Adrenal gland (tissue), 19 donors: ENCODE measurements at places on chromosomes 1 and 21. TPM values are rescaled to one million over a fixed set of nuclear protein-coding genes. Genes with fewer than 3 reads are reported as not detected.

- H3K4me3 ChIP-seq = no peak overlapping the region
- no peaks in the 10 kb centered on the region for H3K36me3 ChIP-seq
- H3K4me1 ChIP-seq = peaks cover 9% of the 10 kb centered on the region
- no peaks in the 10 kb centered on the region for H3K27me3 ChIP-seq
- no peak overlapping the region for H3K27ac ChIP-seq
- peak; percentile 38 for DNase-seq
These were observed 110.8 kb downstream of the LACTBL1 start for GRCh38 chr1:22861764-22862440.

- H3K36me3 ChIP-seq = no peaks in the 10 kb centered on the region
- DNase-seq = no peak
- H3K4me1 ChIP-seq = peaks cover 10% of the 10 kb centered on the region
- no peak overlapping the region for H3K27ac ChIP-seq
- H3K4me3 ChIP-seq = no peak overlapping the region
These were observed 52.6 kb upstream of the LYST start for GRCh38 chr1:235919127-235919832.

DNA sequence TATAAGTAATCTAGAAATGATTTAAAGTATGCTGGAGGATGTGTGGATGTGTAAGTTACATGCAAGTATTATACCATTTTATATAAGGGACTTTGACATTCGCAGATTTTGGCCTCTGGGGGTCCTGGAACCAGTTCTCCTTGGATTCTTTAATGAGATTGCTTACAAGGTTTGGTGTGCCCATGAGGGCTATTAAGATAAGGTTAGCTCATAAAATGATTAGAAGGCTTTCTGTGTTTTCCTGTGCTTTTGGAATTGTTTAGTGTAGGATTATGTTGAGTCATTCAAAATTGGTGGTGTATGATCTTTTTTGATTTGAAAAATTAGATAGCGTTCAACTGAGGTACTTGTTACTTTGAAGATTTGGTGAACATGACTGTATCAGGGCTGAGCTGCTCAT, 5.6 kb downstream of the USP25 start:
- DNase-seq = no peak
- H3K27ac ChIP-seq = no peak overlapping the region
- peaks cover 59% of the 10 kb centered on the region for H3K4me1 ChIP-seq
- no peaks in the 10 kb centered on the region for H3K27me3 ChIP-seq

DNA sequence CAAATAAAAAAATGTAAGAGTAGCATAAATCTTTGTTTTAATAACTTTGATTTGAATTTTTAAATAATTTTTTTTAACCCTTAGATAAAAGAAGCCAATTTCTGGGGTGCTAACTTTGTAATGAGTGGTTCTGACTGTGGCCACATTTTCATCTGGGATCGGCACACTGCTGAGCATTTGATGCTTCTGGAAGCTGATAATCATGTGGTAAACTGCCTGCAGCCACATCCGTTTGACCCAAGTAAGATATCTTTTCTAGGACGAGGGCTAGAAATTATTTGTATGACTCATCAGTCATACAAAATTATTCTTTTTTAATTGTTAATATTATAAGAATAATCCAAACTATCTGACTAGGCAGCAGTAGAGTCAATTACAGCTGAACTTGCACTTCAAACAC, 71.2 kb downstream of the GPR161 start:
- H3K27ac ChIP-seq = no peak overlapping the region
- no peaks in the 10 kb centered on the region for H3K36me3 ChIP-seq
- no peaks in the 10 kb centered on the region for H3K4me1 ChIP-seq
- no peak for DNase-seq

DNA sequence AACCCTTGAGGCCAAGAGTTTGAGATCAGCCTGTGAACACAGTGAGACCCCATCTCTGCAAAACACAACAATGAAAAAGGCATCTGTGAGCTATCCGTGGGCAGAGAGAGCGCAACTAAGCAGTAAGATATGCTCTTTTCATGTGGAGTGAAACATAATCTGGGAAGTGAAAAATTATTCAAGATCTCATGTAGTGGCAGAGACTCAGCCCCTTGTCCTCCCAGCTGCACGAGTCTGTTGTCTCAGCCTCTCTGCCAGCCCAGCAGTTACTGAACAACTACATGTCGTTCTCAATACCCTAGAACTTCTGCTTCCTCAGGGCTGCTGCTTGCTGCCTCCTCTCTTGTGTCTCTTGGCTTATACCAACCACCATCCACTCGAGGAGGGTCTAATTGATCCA, 61.3 kb upstream of the WDR26 start:
- no peak overlapping the region for H3K4me3 ChIP-seq
- no peak for DNase-seq
- H3K27ac ChIP-seq = no peak overlapping the region
- H3K27me3 ChIP-seq = no peaks in the 10 kb centered on the region

The TNFRSF25 gene
- 10.6 TPM for total RNA-seq

- peaks cover 13% of the 10 kb centered on the region for H3K4me1 ChIP-seq
- H3K27ac ChIP-seq = no peak overlapping the region
- H3K27me3 ChIP-seq = no peaks in the 10 kb centered on the region
- DNase-seq = no peak
These were observed 35.3 kb upstream of the NFIA start for GRCh38 chr1:61047061-61047460.

The SYCP1 gene
- not detected for total RNA-seq

The RGS8 gene
- 1.2 TPM for total RNA-seq

The ZNF644 gene
- 44.0 TPM for total RNA-seq

The UBE4B gene
- 34.5 TPM for total RNA-seq

DNA sequence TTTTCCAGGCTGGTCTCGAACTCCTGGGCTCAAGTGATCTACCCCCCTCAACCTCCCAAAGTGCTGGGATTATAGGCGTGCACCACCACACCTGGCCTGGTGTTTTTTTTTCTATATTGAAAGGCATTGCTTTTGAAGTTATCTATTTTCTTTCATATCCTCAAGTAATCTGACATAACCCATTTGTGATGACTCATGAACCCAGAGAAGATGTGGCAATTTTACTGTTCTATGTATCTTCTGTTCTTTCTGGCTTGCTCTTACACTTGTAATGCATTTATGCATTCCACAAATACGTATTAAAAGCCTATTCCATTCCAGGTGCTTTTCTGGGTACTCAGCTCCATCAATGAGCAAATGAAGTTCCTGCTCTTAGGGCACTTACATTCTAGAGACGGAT, 29.9 kb upstream of the ERRFI1 start:
- H3K27me3 ChIP-seq = no peaks in the 10 kb centered on the region
- H3K4me1 ChIP-seq = no peaks in the 10 kb centered on the region
- no peak overlapping the region for H3K4me3 ChIP-seq
- H3K27ac ChIP-seq = no peak overlapping the region
- no peak for DNase-seq
- H3K36me3 ChIP-seq = no peaks in the 10 kb centered on the region

DNA sequence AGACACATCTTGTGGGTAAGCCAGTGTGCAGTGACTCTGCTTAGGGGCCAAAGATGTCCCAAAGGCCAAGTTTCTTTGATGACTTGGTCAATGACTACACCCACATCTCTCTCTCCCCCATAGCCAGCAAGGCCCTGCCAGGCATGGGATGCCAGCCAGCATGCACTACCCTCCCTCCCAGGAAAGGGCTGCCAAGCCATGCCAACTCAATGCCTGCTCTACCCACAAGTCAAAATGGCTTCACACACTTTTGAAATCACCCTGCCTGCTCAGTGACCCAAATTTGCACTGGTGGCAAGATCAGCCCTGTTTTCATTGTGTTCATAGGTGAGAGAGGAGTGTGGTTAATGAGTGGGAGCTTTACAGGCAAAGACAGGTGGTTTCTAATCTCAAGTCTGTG, 112.5 kb downstream of the MATN1 start:
- no peaks in the 10 kb centered on the region for H3K36me3 ChIP-seq
- no peaks in the 10 kb centered on the region for H3K27me3 ChIP-seq
- no peaks in the 10 kb centered on the region for H3K4me1 ChIP-seq
- H3K27ac ChIP-seq = no peak overlapping the region

GRCh38 chr1:6209661-6210580, 4.0 kb downstream of the RNF207 start:
- no peak for DNase-seq
- H3K27me3 ChIP-seq = no peaks in the 10 kb centered on the region
- peaks cover 30% of the 10 kb centered on the region for H3K4me1 ChIP-seq
- peak overlapping the region; percentile 63 for H3K27ac ChIP-seq

GRCh38 chr1:31095298-31095981, 29.9 kb upstream of the PUM1 start:
- H3K36me3 ChIP-seq = no peaks in the 10 kb centered on the region
- H3K4me3 ChIP-seq = no peak overlapping the region
- no peaks in the 10 kb centered on the region for H3K27me3 ChIP-seq
- H3K27ac ChIP-seq = no peak overlapping the region
- no peaks in the 10 kb centered on the region for H3K4me1 ChIP-seq

GRCh38 chr1:199029401-199029800, 390.6 kb downstream of the PTPRC start:
- H3K36me3 ChIP-seq = no peaks in the 10 kb centered on the region
- no peaks in the 10 kb centered on the region for H3K4me1 ChIP-seq
- H3K27ac ChIP-seq = no peak overlapping the region
- H3K27me3 ChIP-seq = no peaks in the 10 kb centered on the region
- no peak overlapping the region for H3K4me3 ChIP-seq

DNA sequence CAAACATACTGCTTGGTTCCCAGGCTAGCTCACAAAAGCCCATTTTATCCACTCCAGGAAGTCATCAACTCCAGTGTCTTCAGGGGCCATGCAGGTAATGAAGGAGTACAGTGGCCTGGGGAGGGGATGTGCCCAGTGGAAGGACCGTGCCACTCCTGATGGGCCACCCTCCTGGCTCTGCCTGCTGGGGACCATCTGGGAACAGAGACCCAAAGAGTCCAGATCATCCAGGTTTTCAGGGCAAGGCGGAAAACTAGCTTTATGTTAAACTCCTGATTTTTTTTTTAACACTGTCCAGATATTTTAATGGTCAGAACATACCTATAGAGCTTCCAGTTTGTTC, 75.6 kb downstream of the CD46 start:
- no peaks in the 10 kb centered on the region for H3K36me3 ChIP-seq
- H3K27me3 ChIP-seq = no peaks in the 10 kb centered on the region
- peaks cover 63% of the 10 kb centered on the region for H3K4me1 ChIP-seq
- DNase-seq = no peak
- H3K27ac ChIP-seq = no peak overlapping the region
- no peak overlapping the region for H3K4me3 ChIP-seq

The NBPF10 gene
- 0.69 TPM for total RNA-seq

The FTCD gene
- 5.2 TPM for total RNA-seq

The PDE9A gene
- total RNA-seq = 24.1 TPM

The OR10J1 gene
- total RNA-seq = not detected

The BATF3 gene
- 2.2 TPM for total RNA-seq

The SELENBP1 gene
- total RNA-seq = 13.3 TPM

The LRP8 gene
- 2.6 TPM for total RNA-seq

DNA sequence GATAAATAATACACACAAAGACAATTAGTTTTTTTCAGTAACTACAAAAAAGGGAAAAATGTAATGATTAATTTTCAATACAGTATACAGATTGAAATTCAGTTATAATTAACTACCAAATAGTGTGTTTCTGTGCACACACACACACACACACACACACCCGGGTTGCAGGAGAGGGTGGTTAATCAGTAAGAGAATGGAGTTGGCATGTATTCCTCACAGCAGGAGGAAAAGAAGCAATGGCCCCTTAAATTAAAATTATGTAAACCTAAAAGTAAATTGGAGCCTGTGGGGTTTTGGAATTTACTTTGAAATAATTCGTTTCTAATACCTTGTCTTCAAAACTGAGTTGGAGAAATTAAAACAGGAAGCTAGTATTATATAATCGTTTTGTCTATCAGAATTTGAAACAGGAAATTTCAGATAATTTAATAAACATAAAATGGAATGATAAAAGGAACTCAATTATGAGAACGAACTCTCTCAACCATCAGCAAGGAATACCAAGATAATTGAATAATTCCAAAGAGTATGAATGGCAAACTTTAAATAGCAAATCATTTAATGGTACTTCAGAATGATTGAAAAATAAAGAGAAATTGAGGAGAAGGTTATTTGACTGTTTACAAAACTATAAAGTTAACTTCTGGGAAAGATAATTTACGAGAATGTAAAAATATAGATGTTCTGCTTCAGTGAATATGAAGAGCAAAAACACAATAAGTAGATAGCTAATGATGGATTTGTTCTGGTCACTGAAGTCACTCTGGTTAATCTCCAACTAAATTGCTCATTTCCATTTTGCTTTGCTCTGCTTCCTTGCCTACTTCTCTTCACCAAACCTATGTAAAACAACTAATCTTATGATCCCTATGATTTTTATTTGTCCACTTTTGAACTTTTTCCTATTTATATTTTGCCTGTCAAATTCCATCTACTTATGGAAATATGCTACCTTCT, 547.9 kb upstream of the ZP4 start:
- no peaks in the 10 kb centered on the region for H3K4me1 ChIP-seq
- H3K27me3 ChIP-seq = no peaks in the 10 kb centered on the region
- H3K27ac ChIP-seq = no peak overlapping the region

GRCh38 chr1:44008259-44008658, 16.9 kb downstream of the CCDC24 start:
- no peak overlapping the region for H3K27ac ChIP-seq
- no peak for DNase-seq
- no peaks in the 10 kb centered on the region for H3K27me3 ChIP-seq
- H3K4me3 ChIP-seq = no peak overlapping the region
- H3K4me1 ChIP-seq = no peaks in the 10 kb centered on the region

GRCh38 chr1:151251656-151252470, 2.7 kb upstream of the PSMD4 start:
- H3K27me3 ChIP-seq = no peaks in the 10 kb centered on the region
- no peak overlapping the region for H3K4me3 ChIP-seq
- H3K36me3 ChIP-seq = no peaks in the 10 kb centered on the region
- peak; percentile 46 for DNase-seq
- peaks cover 12% of the 10 kb centered on the region for H3K4me1 ChIP-seq
- H3K27ac ChIP-seq = no peak overlapping the region

The TMCO4 gene
- 30.2 TPM for total RNA-seq

The COX20 gene
- 39.6 TPM for total RNA-seq

DNA sequence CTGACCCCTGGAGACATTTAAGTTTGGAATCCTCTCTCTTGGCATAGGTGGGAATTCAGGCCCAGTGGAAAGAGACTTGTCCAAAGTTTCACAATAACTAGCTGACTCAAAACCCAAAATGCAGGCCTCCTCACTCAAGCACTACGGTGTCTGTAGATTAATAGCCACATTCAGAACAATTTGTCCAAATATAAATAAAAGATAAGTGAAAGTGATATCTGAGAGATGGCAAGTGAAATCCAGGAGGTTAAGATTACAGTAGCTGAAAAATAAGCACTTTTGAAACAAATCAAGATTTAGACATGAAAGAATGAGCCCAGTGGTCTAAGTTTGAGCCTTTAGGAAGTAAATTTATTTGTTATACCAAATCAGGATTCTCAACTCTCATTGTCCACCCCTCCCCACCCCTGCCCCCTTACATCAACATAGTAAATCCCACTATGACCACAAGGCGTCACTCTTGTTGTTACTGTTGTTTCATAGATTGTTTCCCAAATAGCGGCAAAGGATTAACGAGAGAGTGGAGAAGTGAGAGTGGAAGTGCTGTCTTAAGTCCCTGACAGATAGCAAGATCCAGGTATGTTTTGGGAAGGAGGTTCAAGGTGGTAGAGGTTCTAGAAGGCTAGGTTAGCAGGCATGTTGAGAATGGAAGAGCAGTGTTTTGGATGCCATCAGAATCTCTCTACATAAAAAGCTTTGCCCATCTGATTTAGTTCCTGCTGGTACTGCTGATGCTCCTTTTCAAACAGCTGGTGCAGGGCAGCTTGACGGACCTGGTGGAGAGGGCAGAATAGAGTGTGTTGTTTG, 7.1 kb upstream of the TPM3 start:
- H3K36me3 ChIP-seq = no peaks in the 10 kb centered on the region
- H3K27me3 ChIP-seq = no peaks in the 10 kb centered on the region
- H3K4me3 ChIP-seq = no peak overlapping the region
- peak; percentile 51 for DNase-seq
- no peak overlapping the region for H3K27ac ChIP-seq

The AKR7A3 gene
- total RNA-seq = 4.1 TPM

The TFB2M gene
- 22.0 TPM for total RNA-seq
